ENCODE measurements at places on chromosomes 12 and 14. TPM values are rescaled to one million over a fixed set of nuclear protein-coding genes. Genes with fewer than 3 reads are reported as not detected.

The KRT86 gene
- 0.10 TPM for total RNA-seq

The NPAS3 gene
- total RNA-seq = 0.10 TPM

The LGR5 gene
- not detected for total RNA-seq

The RAD51AP1 gene
- 28.1 TPM for total RNA-seq

The LMNTD1 gene
- total RNA-seq = 0.07 TPM

The HCAR2 gene
- total RNA-seq = not detected

The SLC38A4 gene
- total RNA-seq = 0.10 TPM

The LAG3 gene
- not detected for total RNA-seq

The ANP32D gene
- total RNA-seq = not detected

The PARP2 gene
- 15.0 TPM for total RNA-seq

The FOXN4 gene
- total RNA-seq = not detected

The PLBD1 gene
- total RNA-seq = 0.27 TPM
